NCI-H1105 treated with DMSO at 0.1 percent for 48 hours (cell line): ENCODE measurements at places on chromosomes 1 and 21.

GRCh38 chr1:27807385-27807784 is 23.2 kb upstream of the PPP1R8 start:
- DNase-seq: no peak

DNA sequence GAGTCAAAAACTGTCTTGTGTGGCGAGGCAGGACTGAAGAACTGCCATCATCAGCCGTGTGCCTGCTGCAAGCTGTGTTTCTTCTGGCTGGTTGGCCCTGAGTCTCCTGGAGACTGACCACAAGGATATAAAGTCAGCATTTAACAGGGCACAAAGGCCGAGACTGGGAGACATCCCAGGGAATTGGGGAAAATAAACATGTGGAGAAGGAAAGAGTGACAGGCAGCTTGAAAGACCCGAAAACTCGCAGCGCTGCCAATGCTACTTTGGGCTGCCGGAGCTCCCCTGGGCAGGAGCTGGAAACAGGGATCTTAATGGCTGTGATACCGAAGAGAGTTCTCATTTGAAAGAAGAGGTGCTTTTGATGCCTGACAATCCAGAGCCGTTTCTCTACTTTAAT is 125.3 kb upstream of the HMGB4 start:
- DNase-seq: no peak

DNA sequence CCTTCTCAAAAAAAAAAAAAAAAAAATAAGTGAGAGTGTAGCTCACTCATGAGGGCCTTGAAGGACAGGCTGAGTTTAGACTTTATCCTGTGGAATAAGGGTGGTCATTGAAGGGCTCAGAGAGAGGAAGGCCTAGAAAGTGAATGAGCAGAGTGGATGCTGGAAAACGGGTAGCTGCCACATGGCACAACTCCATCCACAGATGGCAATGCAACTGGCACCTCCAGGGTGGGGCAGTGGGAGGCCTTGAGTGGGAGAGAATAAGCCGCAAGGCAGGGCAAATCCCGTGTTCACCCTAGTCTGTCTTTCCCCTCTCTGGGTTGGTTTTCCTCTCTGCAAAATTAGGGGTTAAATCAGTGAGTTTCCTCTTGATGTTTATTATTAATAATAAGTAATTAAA is 3.1 kb downstream of the TNNI1 start:
- DNase-seq: no peak

DNA sequence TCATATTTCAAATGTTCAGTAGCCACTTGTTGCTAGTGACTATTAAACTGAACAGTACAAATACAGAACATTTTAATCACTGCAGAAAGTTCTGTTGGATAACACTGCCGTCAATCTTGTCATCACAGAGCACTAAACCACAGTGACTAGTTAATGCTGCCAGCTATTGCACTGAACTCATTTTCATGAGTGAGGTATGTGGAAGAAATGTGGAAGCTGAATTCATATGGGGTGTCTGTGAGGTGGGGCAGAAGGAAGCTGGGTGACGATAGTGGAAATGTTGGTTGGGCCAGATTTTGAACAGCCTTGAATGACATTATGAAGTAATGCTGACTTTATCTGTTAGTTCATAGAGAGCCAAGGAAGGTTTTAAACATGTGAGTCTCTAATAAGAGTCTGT is 49.6 kb downstream of the OSBPL9 start:
- no peak for DNase-seq

GRCh38 chr1:35847935-35848565 is 35.0 kb upstream of the AGO1 start:
- no peak for DNase-seq

DNA sequence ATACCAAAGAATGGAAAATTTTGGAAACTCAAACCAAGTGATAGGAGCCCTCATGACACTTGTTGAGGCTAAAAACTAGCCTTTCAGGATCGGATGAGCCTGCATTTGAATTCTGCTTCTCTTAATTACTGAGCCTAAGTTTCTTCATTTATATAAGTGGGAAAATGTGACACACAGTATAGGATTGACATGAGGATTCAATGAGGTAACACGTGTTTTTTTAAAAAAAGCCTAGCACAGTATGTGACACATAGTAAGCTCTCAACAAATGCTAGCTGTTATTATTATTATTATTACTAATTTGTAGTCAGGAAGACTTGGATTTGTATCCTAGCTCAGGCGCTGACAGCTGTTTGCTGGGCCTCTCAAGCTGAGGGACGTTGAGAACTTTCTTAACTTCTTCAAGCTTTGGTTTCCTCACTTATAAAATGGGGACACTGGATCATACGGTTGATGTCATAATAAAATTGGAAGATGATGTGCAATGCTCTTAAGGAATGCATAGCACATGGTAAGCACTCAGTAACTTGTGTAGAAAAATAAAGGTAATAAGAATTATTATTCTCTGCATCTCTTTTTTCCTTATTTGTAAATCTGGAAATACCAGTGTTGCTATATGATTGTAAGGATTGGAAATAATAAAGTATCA is 55.4 kb upstream of the JUN start:
- no peak for DNase-seq

GRCh38 chr1:7721940-7722669 is 49.0 kb upstream of the VAMP3 start:
- no peak for DNase-seq

DNA sequence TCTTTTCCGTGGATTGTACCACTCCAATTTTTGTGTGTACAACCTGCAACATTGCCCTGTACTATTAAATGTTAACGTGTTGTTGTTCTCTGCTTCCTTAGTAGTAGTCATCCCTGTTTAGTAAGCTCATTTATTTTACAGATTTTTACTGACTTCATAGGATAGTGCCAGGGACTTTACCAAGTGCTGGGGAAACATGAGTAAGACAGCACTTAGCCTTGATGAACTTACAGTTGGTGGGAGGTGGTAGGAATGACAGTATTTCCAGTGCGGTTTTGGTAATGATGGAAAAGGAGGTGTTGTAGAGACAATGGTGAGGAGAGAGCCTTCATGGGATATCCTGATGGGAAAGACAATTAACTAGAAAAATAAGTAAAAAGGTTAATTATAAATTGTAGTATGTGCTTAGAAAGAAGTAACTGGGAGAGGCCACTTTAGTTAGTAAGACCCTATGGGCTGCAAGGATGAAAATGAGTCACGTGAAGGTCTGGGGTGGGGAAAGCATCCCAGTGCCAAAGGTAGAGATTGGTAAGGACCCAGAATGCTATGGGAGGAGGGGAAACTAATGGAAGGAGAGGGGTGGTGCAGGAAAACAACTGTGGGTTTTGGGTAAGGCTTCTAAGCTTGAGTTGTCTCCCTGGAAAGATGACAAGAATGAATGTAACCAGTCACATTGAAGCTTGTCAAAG is 1.7 kb downstream of the RLF start:
- no peak for DNase-seq

- DNase-seq: no peak
Observed at GRCh38 chr1:165508291-165508690, 35.5 kb upstream of the LRRC52 start.

DNA sequence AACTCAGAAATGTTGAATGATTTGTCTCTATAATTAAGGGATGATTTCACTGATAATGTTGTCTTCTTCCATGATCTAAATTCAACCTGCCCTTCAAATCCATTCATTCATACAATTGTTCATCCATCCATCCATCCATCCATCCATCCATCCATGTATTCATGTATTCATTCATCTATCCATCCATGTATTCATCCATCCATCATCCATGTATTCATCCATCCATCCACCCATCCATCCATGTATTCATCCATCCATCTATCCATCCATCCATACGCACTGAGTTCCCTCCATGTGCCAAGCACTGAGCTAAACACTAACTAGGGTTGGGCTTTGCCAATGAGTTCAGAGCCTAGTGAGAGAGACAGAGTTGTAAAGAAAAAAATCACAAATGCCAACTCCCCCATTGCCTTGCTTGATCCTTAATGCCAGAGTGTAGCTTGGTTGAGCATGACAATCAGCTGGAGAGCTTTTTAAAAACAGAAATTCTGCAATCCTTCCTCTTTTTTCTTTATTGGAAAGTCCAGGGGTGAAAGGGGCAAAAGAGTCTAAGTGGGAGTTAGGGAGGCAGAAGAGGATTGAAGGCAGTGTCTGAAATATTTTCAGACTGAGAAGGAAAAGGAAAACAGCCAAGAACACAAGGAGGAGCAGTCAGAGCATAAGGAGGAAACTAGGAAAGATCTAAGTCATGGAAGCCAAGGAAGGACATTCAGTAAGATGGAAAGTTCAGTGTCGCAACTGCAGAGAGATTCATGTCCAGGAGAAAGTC is 92.4 kb upstream of the ERG start:
- no peak for DNase-seq

GRCh38 chr1:34060187-34060730 is 104.8 kb downstream of the CSMD2 start:
- DNase-seq: no peak

DNA sequence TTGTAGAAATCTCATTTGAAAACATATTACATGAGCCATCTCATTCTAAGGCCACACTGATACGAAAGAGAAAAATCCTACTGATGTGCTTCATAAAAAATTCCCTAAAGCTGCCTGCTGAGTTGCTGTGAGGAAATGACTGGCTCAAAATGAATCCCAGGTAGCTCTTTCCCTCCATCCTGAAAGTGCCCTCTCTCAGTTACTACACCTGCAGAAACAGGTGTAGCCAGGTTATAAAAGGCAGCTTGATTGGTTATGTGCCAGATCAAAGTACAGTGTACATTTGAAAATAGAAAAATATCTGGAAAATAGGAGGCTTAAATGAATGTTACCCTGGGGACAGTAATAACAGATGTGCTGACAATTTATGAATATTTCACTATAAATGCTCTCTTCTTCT is 833.4 kb upstream of the ADGRL4 start:
- DNase-seq: peak; percentile 69
